GM03348 (cell line): ENCODE measurements at places on chromosomes 2 and 18.

- DNase-seq: no peak
Observed at GRCh38 chr2:204183608-204184007, 247.0 kb downstream of the ICOS start.

GRCh38 chr2:196511258-196512168 is 128.0 kb upstream of the CCDC150 start:
- DNase-seq: no peak

DNA sequence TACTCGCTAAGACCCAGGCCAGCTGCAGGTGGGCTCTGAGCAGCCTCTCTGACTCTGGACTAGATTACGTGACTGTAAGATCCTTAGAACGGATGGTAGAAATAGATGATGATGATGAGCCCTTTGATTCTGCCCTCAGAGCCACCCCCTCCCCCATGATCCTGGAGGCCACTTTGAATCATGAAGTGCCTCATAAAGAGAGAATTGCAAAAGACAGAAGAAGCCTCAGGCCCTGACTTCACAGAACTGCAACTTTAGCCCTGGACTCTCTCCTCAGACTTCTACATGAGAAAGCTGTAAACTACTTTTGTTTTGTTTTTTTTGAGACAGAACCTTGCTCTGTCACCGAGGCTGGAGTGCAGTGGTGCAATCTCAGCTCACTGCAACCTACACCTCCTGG is 15.4 kb upstream of the TET3 start:
- DNase-seq: no peak

DNA sequence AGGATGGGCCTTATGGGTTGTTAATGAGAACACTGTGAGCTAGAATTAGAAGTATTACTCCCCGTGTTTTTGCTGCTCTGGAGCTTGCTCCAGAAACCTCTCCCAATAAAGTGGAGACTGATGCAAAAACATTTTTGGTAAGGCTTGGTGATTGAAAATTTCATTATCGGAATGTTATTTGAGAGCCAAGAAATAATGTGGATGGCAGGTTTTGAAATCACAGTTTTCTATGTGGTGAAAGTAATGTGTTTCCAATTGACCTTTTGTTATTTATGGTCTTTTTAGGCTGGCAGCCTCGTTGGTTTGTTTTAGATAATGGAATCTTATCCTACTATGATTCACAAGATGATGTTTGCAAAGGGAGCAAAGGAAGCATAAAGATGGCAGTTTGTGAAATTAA is 5.1 kb downstream of the PLEKHA3 start:
- peak; percentile 16 for DNase-seq

GRCh38 chr18:35935805-35936204 is 36.7 kb upstream of the RMP24 start:
- no peak for DNase-seq

- DNase-seq: no peak
Observed at GRCh38 chr2:30315391-30316063, 84.2 kb downstream of the LBH start.

DNA sequence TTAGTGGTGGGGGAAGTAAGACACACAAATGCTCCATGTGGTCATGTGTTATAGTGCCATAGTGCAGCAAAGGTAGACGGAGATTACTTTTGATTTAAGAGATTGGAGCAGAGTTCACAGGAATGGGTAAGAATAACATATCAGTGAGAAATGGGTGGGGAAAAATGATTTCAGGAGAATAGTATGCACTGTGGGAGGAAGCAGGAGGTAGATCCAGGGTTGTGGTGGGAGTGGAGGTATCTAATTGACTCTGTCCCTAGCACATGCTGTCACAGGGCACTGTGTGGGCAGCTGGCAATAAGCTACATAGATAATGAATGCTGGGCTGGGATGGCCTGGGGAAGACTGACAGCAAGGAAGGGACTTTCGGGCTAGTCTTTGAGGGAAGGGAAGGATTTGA is 65.3 kb downstream of the STAT1 start:
- peak; percentile 28 for DNase-seq

DNA sequence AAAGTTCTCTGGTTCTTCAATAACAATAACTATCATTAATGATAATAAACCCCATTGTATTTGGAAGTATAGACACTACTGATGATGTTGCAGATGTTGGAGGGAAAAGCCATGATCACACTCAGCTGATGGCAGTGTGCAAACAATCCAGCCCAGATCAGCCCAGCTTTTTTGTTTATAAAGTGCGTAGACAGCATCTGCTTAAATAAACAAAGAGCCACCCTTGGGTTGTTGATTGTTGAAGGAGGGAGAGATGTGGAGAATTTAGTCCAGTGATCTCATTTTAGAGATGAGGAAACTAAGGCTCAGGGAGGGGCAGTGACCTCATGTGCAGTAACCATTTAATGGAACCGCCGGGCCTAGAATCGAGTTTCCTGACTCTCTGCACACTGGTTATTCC is 56.0 kb upstream of the MEX3C start:
- DNase-seq: no peak

GRCh38 chr2:70080610-70081200 is 6.6 kb upstream of the PCBP1 start:
- no peak for DNase-seq

GRCh38 chr2:239752951-239753350 is 272.2 kb downstream of the NDUFA10 start:
- DNase-seq: no peak

- DNase-seq: peak; percentile 44
Observed at GRCh38 chr2:207165121-207166038, at the start of gene KLF7. Gene KLF7 (minus strand): TSS chr2:207165948. CDS start chr2:207165568, 380 bp downstream.

DNA sequence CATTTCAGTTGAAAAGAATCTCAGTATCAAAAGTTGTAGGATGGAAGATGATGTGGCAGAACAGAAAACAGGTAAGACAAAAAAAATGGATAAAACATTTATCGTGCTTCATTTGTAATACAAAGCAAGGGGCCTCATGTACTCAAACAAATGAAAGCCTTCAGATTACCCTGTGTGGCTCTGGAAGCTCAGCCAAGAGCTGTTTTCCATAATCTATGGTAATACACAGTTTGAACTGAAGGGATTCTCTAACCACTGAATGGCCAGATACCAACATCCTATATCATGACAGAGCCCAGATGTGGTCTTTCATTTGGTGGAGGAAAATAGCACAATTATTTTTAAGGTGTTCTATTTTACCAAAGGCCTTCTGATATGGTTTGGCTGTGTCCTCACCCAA is 272.1 kb upstream of the RND3 start:
- no peak for DNase-seq

DNA sequence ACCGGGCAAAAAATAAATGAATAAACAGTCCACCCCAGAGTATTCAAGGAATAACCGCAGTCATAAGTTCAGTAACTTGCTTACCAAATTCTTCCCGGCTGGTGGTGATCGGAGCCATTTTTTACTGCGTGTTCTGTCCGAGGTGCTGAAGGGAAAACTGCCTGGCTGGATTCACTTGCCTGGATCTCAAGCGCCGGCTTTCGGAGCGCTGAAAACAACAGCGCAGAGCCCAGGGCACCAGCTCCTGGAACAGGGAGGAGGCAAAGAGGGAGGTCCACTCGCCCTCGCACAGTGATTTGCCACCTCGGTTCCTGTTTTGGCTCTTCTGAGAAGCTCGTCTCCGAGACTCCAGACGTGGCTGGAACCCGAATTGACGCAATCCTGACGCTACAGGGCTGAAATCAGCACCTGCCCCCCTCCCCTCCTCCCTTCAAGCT is at the start of gene SYT4:
Gene SYT4, minus strand, starts transcription at position 327 of the 437 bp plus-strand sequence. Its CDS starts 209 bp downstream, at position 118.
- peak; percentile 60 for DNase-seq

DNA sequence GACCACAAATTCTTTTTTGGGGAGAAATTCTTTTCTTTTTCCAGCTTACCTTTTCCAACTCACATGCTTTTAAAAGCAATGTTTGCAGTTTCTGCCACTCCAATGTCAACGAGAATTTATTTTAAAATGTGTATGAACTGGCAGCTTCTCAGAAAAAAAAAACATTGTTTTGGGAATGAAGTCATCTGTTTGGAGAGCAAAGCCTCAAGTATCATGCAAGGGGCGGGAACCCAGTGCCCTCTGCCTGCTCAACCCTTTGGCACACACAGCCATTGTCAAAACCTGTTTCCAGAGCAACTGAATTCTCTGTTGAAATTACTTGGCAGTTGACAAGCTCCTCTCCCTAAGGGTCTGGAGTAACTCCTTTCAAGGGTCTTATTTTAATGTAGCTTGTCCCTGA is 128.5 kb downstream of the QPCT start:
- peak; percentile 62 for DNase-seq

GRCh38 chr2:19048593-19049266 is 309.7 kb downstream of the OSR1 start:
- DNase-seq: no peak

GRCh38 chr2:172978063-172978383 is 97.6 kb upstream of the MAP3K20 start:
- no peak for DNase-seq

GRCh38 chr18:26493021-26493420 is 55.3 kb downstream of the KCTD1 start:
- peak; percentile 34 for DNase-seq

GRCh38 chr18:11741505-11742145 is 52.6 kb downstream of the GNAL start:
- DNase-seq: no peak

DNA sequence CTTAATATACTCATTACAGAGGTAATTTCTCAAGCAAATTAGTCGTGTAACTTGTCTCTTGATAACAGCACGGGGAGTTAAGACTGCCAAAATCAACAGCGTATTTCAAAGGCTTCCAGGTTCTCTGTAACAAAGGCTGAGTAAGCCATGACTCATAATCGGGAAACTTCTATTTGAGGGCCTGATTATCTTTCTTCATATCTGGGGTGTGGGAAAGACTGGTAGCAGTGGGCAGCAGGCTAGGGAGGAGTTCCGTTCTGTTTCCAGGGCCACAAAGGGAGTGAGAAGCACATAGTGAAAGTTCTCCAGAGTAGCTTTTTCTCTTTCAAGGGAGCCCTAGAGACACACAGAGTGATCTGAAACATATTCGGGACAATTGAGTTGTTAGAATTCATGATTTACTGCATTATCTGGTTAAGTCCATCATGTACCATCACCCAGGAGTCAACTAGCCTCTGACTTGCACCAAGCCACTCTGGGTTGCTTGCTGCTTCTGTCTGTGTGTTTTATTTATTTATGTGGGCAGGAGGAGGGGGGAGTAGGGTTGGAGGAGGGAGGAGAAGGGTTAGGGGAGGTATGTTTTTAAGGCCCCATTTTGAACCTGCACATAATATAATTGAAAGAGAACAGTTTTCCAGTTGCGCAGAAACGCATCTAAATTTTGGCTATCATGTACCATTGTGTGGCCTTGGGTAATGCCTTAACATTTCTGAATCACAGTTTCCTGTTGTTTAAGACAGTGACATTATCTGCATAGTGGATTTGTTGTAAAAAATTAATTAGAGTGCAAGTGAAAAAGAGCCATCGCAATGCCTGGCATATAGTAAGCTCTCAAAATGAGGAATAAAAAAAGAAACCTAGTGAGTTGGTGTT is 80.5 kb upstream of the ITPRID2 start:
- peak; percentile 68 for DNase-seq

DNA sequence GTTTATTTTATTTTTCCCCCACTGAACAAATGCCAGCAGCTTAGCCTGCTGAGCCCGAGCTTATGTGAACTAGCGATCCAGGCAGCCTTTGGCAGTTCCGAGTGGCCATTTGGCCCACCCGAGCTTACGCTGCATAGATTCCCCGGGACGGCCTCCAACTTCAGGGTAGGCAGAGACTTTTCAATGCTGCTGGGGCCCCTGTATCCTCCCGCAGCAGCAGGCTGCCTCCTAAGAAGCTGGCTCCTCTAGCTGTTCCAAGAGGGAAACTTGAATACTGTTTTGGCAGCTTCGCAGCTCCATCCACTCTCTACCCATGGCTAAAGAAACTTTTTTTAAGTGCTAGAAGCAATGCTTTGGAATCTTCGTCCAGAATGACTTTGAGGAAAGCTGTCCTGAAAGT is 295.2 kb downstream of the SS18 start:
- DNase-seq: no peak

DNA sequence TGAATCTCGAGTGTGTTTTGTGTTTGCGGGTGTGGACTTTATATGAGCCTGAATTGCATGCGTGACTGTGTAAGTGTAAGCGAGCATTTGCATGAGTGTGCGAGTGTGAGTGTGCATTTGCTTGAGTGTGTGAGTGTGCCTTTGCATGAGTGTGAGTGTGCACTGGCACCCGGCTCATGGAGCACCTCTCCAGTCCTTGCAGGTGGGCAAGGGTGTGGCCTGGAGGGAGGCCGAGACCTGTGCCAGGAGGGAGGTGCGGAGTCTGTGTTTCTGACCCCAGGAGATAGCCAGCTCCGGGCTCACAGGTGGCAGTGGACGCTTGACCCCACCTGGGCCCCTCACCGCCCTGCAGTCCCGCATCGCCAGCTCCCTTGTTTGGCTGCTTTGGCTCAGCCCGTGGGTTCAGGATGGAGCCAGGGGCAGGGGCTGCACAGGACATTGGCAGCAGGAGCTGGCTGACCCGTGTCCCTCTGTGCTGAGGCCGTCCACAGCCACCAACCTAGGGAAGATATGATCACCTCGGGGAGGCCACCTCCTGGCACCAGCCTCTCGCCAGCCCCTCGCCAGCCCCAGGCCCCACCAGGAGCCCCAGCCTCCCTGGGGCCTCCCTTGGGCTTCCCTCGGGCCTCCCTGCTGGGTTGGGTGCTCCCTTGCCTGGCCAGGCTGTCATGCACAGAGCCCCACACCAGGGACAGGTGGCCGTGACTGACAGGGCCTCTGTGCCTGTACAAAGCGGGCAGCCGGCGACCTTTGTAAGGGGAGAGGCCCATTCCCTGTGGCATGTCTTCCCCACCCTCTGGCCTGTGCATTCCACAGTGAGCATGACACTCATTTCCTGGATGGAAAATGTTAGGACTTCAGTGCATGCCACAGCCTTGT is 81.6 kb downstream of the PTGR3 start:
- DNase-seq: no peak
